A549 (cell line): ENCODE measurements at places on chromosomes 4 and X.

DNA sequence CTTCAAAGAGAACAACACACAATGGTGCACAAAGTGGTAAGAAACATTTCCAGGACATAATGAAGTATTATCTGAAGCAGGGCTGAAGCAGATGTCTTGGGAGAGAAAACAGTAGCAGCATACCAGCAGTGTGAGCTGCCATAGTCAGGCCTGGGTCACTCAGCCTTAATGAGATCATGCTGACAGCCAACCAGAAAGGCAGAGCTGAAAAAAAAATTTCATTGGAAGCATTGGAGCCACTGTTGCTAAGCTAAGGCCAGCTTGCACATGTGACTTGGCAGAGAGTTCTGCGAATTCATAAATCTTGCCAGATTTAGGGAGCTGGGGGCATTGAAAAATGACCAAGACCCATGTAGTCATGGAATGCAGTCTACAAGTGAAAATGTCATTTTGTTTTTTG is 444.0 kb upstream of the PITX2 start:
- DNase-seq = no peak

GRCh38 chr4:88054229-88054628 is 46.8 kb downstream of the PKD2 start:
- DNase-seq = no peak

GRCh38 chr4:61750810-61751209 is 550.7 kb downstream of the ADGRL3 start:
- DNase-seq = no peak

DNA sequence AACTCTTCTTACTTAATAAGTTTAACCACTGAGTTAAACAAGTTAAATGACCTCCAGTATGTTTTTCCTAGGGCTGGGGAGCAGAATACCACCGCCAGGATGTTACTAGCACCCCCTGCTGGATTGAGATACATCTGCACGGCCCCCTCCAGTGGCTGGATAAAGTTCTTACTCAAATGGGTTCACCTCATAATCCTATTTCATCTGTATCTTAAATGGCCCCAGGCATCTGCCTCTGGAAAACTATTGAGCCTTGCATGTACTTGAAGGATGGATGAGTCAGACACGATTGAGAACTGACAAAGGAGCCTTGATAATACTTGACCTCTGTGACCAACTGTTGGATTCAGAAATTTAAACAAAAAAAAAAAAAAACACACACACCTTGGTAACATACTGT is 61.5 kb upstream of the MMAA start:
- peak; percentile 45 for DNase-seq

DNA sequence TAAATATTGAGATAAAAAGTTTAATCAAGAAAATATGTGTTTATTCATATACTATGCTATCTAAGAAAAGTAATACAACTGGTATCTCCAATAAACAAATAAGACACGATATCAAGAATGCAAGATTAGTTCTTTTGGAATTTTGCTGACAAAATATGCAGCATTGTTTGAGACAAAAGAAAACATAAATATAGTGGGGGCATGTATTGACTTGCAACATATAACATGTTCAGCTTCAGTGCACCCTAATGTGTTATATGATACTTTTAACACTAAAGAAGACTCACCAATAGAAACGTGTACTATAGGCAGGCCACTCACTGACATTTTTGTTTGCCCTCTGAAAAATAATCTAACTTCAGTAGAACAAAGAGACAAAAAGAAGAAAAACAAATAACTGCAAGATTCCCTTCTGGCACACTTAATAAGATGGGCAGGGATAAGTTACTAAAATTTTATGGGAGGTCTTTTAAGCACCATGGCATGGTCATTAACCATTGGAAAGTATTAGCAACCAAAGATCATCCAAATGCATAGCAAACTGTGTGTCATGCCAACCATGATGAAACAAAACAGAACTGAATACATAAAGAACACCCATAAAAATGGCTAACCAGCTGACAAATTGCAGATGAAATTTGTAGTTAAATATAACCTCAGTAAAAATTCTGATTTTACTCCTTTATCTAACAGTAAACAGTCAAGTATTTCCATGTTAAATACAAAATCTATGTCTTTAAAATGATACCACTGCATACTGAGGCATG is 447.9 kb upstream of the FAM241A start:
- DNase-seq = no peak
